A549 treated with CpdA at 1 μM for 4 hours (cell line): ENCODE measurements at places on chromosomes 2 and 18. TPM values are rescaled to one million over a fixed set of nuclear protein-coding genes. Genes with fewer than 3 reads are reported as not detected.

The NEDD4L gene
- total RNA-seq, result 27.6 to 34.1 TPM (median 31.4 TPM) in 5 replicates

The NEU4 gene
- 0.14 to 0.45 TPM (median 0.31 TPM) in 5 replicates for total RNA-seq

The ARHGAP15 gene
- not detected in 5 replicates for total RNA-seq

The RAPH1 gene
- 4.4 to 6.7 TPM (median 5.4 TPM) in 5 replicates for total RNA-seq

The KLHL41 gene
- 0.15 to 0.76 TPM (median 0.45 TPM) in 4 of 5 replicates, not detected in the other for total RNA-seq

The CTIF gene
- 12.2 to 18.5 TPM (median 12.9 TPM) in 5 replicates for total RNA-seq

The SLC30A3 gene
- 2.6 to 3.8 TPM (median 3.4 TPM) in 5 replicates for total RNA-seq

The NPC1 gene
- 77.6 to 107 TPM (median 103 TPM) in 5 replicates for total RNA-seq
